ENCODE measurements at places on chromosomes 16 and 17.

DNA sequence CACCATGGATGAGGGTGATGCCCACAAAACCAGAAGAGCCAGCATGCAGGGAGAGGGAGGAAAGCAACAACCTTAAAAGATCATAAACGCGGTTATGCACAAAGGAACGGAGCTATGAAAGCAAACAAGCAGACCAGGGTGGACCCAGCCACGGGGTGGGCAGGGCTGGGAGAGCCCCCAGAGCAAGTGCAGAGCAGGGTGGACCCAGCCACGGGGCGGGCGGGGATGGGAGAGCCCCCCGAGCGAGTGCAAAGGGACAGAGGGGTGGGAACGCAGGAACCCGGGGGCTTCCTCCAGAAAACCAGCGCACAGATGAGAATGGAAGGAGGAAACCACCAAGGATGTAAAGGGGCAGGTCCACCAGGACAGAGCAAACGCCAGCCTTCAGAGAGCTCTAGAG lies 33.2 kb downstream of the CCDC57 start:
- DNase-seq = no peak

- no peak for DNase-seq
These were observed 338.7 kb downstream of the GRIN2A start for GRCh38 chr16:9843424-9844018.

GRCh38 chr17:59643159-59644140 lies 23.8 kb downstream of the CLTC start:
- DNase-seq = no peak

DNA sequence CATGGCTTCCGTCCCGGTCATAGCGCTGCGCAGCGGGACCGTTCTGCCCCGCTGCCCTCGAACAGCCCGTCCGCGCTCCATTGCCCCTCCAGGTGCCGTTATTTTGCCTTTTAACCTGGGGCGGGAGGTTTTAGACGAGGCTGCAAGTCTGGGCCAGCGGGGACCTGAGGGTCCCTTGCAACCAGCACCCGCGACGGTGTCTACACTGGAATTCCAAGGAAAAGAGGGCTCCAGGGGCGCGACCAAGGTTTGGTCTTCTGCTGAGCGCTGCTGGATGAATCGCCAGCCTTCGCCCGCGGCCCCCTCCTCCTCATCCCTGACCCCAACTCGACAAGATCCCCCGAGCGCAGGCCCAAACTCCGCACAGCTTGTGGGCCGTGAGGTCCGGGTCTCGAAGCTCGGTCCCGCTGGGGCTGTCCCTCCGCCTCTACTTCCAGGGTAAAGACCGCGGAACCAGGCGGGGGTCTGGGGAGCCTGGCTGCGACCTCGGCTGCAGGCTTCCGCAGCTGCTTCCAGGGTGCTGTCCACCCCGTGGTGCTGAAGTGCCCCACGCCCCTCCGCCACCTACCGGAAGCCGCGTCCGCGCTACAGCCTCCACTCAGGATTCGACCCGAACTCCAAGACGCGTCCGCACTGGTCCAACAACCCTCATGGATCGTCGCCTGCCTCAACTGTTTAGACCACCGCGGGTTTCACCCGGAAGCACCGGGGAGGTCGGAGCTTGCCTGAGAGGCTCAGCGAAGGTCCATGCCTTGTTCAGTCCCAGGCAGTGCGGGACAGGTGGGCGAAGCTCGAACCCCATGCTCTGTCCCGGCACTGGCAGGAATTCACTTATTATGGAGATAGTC lies 10.1 kb upstream of the CA4 start:
- peak; percentile 84 for DNase-seq

GRCh38 chr17:1764284-1764683 lies 2.4 kb downstream of the SERPINF1 start:
- DNase-seq = no peak

- no peak for DNase-seq
These were observed 878 bp downstream of the KRT10 start for GRCh38 chr17:40821536-40821935.

DNA sequence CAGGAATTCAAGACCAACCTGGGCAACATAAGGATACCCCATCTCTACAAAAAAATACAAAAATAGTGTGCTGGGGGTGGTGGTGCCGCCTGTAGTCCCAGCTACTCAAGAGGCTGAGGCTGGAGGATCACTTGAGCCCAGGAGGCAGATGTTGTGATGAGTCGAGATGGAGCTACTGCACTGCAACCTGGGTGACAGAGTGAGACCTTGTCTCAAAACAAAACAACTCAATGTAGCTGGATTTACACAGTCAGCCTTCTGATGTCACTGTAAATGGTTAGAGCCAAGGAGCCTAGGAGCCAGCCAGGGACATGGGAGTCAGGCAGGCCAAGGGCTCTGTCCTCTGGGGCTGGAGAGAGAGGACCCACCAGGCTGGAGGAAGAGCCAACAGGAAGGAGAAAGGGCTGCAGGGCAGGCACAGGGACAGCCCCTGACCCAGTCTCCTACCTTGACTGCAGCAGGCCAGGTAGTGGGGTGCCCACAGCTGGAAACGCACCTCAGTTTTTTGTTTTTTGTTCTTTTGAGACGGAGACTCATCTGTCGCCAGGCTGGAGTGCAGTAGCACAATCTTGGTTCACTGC lies 8.4 kb downstream of the CDIPT start:
- no peak for DNase-seq

DNA sequence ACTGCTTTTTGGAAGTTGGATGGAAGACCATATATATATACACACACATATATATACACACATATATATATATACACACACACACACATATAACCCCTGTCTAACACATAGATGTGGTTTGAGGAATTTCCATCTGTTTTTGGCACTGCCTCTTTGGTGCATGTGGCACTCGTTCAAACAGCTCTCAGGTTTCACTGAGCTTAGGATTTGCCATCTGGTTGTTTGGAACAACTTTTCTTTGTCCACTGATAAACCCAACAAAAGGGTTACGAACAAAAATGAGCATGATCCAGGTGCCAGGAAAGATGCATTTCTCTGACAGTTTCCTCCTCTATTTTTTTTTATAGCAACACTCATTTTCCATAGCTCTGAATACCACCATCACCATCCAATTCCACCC lies 14.6 kb upstream of the KCNJ16 start:
- no peak for DNase-seq

DNA sequence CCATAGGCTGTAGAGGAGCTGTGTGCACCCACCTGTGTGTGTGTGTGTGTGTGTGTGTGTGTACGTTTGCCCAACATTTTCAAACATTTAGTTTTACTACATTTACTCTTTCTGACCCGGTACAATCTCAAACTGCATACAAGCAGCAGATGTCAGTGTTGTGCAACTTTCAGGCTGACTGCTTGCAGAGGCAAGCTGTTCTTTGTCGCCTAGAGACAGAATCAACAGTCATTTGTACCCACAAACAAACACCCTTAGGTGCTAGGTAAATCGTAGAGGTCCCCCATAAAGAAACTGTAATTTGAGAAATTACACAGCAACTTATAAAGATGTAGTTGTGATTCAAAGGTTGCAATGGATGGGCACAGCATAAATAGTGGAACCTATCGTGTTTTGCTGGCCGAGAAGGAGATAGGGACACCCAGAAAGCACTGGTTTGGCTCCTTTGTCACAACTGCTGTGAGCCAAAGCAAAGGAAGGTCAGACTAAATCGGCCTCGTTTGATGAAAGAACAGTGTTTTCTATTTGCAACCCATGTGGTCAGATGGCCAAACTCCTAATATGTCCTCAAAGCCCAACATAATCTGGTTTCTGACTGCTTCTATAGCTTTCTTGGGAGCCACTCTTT lies 478.4 kb downstream of the TOX3 start:
- DNase-seq = peak; percentile 44

Measured in WTC11 (cell line).